ENCODE measurements at places on chromosomes 16 and 17.
A peak's percentile ranks its signal among the peaks of the same experiment; 100 is the strongest.

DNA sequence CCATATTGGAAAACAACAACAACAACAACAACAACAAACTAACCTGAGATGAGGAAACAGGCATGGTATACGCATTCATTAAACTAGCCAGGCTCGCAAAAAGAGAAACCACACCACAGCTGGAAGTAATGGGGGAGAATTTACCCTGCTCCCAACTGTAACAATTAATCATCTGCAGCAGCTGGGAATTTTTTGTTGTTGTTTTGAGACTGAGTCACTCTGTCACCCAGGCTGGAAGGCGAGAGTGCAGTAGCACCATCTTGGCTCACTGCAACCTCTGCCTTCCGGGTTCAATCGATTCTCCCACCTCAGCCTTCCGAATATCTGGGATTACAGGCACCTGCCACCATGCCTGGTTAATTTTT lies 16.3 kb downstream of the PRPSAP1 start:
- DNase-seq: no peak

DNA sequence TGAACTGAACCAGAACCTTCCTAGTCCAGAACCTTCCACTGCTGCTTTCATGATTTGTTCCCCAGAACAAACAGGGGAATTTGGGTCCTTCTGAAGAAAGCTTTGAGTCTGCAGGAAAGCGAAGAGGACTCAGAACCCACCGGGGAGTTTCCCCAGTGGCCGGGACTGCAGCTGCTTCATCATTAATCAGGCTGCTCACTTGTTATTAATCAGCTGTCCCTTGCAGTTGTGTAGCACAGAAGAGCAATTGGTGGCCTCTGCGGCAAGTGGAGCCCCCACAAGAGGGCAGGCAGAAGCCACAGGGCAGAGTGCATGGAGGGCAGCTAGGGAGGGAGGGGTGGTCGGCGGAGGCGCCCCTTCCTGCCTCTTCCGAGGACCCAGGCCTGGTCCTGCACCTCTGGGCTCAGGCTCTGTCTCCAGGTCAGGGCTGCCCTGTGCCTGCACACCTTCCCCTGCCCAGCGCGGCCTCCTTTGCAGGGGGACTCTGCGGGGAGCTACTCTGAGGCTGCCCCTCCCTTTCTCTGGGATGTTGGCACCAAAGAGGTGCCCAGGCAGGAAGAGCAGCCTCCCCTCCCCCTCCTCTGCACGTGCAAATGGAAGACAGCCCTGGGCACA lies 6.9 kb downstream of the CCL17 start:
- DNase-seq: no peak

DNA sequence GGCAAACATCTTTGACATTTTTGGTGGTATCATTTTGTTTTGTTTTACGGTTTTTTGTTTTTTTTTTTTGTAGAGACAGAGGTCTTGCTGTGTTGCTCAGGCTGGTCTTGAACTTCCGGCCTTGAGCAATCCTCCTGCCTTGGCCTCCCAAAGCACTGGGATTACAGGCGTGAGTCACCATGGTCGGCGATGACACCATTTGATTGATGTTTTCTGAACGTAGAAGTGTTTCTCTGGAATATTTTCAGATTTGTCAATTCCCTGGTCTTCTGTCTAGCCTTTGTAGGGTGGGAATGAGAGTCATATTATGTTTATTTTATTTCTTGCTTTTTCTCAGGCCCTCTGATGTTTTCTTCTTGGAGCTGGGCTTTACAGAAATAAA lies 32.2 kb upstream of the BRD7 start:
- DNase-seq: no peak

DNA sequence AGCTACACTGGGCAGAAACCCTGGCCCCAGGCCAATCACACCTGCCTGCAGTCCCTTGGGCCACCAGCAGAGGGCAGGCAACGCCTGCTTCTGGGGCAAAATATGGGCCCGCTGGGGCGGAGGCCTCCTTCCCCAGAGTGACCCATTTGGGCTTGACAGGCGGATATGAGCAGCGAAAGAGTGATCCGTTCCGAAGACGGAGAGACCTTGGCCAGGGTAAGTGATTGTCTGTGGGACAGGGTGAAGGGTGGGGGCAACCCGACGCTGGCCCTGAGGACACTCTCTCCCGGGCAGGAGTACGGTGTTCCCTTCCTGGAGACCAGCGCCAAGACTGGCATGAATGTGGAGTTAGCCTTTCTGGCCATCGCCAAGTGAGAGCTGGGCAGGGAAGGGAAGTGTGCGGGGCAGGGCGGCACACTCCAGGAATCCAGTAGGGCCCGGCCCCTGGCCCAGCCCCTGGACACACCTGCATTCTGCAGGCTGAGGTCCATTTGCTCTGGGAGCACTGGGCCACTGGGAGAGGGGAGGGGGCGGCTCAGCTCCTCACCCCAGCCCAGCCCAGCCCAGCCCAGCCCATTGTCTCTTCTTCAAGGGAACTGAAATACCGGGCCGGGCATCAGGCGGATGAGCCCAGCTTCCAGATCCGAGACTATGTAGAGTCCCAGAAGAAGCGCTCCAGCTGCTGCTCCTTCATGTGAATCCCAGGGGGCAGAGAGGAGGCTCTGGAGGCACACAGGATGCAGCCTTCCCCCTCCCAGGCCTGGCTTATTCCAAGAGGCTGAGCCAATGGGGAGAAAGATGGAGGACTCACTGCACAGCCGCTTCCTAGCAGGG lies 3.5 kb upstream of the NHERF1 start:
- peak; percentile 59 for DNase-seq

Data from T-helper 22 cell (primary cell).